ENCODE measurements at places on chromosomes 1 and 21. TPM values are rescaled to one million over a fixed set of nuclear protein-coding genes. Genes with fewer than 3 reads are reported as not detected.

- peak; percentile 44 for DNase-seq
These were observed at the start of gene TDRD5 for GRCh38 chr1:179591592-179592580. Gene TDRD5 (plus strand): TSS chr1:179591832. CDS start chr1:179592616, 784 bp downstream.

DNA sequence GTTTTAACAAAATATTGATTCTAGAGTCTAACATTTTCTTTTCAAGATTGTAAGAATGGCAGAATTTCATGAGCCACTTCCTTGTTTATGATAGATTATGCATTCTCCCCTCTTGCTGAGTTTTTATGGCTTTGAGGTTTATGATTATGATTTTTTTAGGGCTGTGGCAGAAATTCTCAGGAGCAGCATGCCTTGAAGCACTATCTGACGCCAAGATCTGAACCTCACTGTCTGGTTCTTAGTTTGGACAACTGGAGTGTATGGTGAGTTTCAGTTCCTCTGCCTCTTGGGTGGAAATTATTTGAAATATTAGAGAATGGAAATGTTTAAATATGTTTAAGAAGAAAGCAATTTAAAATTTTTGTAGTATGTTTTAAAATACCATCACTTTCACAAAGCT is 10.2 kb downstream of the USP16 start:
- no peak for DNase-seq

FCAMR gene
- polyA plus RNA-seq: not detected

DNA sequence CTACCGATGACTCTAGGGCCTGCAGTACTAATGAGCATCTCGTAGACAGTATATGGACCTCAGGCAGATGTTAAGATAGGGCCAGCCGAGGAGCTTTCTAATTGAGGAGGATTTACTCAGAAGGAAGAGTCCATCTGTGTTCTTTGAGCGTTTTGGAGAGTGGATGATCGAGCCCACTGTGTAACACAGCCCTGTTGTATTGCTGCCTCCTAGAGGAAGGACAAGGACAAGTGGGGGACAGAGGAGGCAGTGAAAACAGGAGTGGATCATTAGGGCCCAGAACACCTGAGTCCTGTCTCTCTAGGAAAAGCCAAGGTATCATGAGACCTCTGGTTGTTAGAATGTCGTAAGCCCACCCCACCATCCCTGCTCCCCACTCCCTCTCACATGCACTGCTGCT is 62.9 kb downstream of the TBX19 start:
- DNase-seq: peak; percentile 26

RHEX gene
- polyA plus RNA-seq: not detected

- no peak for DNase-seq
These were observed 17.1 kb downstream of the TEX35 start for GRCh38 chr1:178530037-178530402.

DNA sequence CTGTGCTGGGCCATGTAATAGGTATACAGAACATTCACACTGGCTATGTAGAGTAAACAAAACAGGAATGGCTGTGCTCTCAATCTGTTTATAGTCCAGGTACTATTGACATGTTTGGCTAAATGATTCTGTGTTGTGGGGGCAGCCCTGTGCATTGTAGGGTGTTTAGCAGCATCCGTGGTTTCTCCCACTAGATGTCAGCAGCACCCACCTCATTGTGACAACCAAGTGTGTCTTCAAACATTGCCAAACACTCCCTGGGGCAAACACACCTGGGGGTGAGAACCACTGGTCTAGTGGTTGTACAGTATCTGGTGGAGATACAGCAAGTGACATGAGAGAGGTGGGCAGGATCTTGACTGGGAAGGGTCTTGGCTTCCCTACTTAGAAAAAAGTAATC is 80.4 kb upstream of the SPATA6 start:
- peak; percentile 12 for DNase-seq

DNA sequence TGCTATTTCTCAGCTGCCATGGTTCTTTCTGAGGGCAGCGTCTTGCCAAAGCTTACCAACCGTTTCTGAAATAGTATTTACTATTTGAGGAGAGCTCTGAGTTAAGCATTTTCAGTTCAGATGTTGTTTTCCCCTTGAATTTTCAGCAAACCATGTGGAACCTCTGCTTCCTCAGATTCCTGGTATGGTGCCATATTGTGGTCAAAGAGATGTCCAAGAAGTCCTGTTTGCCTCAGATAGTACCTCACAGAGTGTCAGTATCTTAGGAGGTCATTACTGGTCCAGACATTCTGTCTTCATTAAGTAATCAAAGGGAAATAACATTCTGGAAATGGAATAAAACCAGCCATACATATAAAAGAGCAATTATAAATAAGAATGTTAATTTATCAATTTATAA is 36.6 kb downstream of the VANGL2 start:
- no peak for DNase-seq

- DNase-seq: no peak
These were observed 48.1 kb downstream of the ELAPOR1 start for GRCh38 chr1:109161858-109162606.
